ENCODE measurements at places on chromosomes 5 and 9.
A peak's percentile ranks its signal among the peaks of the same experiment; 100 is the strongest.

- no peak for DNase-seq
Observed at GRCh38 chr5:32842813-32843530, 131.9 kb downstream of the NPR3 start.

DNA sequence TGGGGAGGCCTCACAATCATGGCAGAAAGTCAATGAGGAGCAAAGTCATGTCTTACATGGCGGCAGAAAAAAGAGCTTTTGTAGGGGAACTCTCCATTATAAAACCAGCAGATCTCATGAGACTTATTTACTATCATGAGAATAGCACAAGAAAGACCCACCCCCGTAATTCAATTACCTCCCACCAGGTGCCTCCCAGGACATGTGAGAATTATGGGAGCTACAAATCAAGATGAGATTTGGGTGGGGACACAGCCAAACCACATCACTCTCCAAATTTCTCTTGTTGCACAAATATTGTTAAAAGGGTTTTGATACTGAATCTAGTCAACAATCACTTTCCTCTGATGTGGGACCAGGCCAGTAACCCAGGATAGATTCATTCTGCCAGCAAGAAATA lies 1176.1 kb downstream of the CDH9 start:
- no peak for DNase-seq

DNA sequence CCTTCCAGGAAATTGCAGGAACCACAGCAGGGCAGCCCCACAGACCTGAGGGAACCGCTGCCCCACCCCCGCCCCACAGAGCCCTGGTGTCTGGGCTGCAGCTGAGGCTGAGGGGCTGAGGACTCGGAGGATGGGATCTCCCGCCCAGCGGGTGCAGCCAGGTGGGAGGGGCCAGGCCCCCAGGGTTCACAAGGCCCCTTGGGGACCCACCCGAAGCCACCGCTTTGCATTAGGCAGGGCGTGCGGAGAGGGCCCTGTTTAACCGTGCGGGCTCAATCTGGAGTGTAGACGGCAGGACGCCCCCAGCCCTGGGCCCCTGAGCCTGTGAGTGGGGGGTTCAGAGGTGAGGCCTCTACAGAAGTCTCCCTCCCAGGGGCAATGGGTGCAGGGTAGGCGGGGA lies 10.8 kb downstream of the NOTCH1 start:
- DNase-seq: no peak

DNA sequence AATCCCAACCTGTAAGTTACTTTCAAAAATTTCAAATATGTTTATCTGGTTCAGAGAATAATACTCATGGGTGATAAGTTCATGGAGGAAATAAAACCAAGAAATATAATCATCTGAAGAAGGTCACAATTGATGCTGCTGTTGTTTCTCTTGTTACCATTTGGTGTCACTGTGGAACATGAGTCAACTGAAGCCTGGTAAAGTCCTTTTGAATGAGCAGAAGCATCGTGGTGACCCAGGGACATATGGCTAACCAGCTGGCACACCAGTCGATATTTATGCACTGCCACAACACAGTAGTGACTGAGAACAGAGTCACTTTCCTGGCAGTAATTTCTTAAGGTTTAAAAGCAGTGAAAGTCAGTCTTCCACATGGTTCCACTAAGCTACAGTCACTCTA lies 612.9 kb upstream of the TLE4 start:
- DNase-seq: no peak

- no peak for DNase-seq
Observed at GRCh38 chr5:103211576-103212561, 46.7 kb upstream of the MACIR start.

GRCh38 chr9:114029311-114030170 lies 48.6 kb downstream of the AMBP start:
- no peak for DNase-seq

- DNase-seq: no peak
Observed at GRCh38 chr9:93387791-93388190, 63.7 kb upstream of the FAM120A start.

DNA sequence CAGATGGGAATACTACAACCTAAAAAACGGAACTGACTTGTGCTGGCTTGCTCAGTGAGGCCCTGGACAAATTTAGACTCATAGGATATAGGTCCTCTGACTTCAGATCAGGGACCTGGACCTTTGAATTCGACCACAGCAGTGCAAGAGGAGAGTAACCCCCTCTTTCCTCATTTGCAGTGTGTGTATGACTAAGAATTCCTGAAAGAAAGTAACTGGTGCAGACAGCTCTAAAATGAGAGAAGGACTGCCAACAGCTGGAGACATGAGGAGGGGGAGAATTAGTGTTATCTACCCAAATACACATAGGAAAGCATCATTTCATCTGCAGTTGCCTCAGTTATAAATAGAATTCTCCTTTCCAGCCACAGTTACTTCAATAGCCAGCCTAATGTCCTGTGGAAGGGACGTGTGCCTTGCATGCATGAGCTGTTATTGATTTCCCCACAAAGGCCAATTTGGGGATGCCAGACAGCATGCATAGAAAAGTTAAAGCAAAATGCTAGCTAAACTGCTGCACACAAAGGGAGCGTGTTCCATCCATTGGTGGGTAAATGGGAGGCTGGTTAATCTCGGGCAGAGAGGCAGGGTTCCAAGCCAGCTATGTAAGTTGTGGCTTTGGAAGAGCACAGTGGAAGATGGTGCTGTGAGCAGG lies 442.7 kb downstream of the CDK5RAP2 start:
- DNase-seq: no peak

- no peak for DNase-seq
Observed at GRCh38 chr9:79357194-79357593, 214.6 kb upstream of the TLE4 start.

DNA sequence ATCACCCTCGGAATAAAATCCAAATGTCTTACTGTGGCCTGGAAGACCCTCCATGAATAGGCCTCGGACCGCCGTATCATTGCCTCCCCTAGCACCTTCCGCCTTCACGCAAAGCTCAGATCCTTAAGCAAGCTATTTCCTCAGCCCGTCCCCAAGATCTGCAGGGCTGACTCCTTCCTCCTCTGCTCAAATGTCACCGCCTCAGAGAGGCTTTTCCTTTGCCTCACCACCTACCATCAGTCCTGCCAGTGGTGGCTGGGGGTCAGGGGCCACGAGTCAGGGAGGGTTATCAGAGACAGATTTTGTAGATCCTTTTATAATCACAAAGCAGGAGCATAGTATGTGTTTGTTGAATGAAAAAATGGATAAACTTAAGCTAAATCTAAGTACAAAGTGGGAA lies 74.4 kb upstream of the KIF2A start:
- DNase-seq: no peak

- peak; percentile 25 for DNase-seq
Observed at GRCh38 chr5:44862808-44863207, 54.1 kb downstream of the MRPS30 start.

- no peak for DNase-seq
Observed at GRCh38 chr5:14197056-14197455, 53.9 kb downstream of the TRIO start.

- DNase-seq: no peak
Observed at GRCh38 chr5:131379723-131380122, 115.9 kb downstream of the CDC42SE2 start.

GRCh38 chr9:130235558-130236435 lies 29.8 kb upstream of the HMCN2 start:
- peak; percentile 25 for DNase-seq

DNA sequence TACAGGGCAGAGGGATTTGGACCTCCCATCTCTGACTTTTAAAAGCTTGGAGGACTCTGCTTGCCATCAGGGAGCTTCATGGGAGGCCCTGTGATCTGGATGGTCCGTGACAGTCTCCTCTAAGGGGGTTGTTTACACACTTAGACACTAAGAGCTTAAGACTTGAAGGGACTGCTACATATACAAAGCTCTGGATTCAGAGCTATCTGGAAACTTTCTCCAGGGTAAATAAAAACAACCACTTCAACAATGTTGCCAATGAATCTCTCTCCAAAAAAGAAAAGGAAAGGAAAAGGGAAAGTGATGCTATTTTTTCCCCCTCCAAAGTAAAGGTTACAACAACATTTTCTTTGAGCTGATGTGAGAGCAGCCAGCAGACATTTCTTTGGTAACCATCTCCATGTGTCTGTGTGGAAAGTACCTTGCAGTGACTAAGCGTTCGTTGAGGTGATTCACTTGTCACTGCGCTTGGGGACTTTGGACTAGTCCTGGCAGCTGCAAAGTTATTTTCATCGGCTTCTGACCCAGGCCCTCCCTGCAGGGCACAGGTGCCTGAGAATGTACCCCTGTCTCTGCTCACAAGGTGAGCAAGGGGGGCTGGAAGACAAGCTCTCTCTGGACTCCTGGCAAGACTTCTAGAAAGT lies 262.1 kb upstream of the KLF4 start:
- DNase-seq: no peak

GRCh38 chr9:83340451-83340850 lies 197.8 kb downstream of the FRMD3 start:
- DNase-seq: no peak

GRCh38 chr5:136043551-136043950 lies 14.8 kb downstream of the TGFBI start:
- DNase-seq: no peak

DNA sequence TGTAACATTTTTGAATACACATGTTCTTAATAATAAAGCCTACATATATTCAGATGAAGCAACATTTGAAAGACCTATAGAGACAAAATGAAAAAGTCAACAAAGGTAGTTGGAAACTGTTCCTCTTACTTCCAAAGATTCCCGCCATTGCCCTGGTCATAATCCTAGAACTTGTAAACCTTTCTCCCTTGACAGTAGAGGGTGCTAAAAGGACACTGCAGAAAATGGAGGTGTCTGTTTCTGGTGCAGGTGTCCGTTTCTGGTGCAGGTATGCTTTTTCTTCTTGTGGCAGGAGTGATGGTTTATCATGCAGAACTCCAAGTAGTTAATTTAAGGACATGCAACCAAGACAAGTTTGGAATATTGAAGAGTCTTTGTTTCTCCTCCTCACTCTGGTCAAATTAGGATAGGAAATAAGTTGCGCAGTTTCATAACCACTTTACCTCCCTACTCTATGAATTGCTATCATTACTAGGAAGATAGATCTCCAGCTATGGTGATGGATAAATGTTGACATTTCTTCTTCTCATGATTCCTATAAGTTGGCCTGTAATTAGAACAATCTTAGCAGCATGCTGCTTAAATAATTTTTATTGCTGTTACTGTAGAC lies 56.0 kb upstream of the FAM174A start:
- DNase-seq: no peak

GRCh38 chr9:136013524-136014034 lies 52.4 kb upstream of the UBAC1 start:
- DNase-seq: no peak

- peak; percentile 53 for DNase-seq
Observed at GRCh38 chr5:146291421-146292074, 47.1 kb upstream of the POU4F3 start.

DNA sequence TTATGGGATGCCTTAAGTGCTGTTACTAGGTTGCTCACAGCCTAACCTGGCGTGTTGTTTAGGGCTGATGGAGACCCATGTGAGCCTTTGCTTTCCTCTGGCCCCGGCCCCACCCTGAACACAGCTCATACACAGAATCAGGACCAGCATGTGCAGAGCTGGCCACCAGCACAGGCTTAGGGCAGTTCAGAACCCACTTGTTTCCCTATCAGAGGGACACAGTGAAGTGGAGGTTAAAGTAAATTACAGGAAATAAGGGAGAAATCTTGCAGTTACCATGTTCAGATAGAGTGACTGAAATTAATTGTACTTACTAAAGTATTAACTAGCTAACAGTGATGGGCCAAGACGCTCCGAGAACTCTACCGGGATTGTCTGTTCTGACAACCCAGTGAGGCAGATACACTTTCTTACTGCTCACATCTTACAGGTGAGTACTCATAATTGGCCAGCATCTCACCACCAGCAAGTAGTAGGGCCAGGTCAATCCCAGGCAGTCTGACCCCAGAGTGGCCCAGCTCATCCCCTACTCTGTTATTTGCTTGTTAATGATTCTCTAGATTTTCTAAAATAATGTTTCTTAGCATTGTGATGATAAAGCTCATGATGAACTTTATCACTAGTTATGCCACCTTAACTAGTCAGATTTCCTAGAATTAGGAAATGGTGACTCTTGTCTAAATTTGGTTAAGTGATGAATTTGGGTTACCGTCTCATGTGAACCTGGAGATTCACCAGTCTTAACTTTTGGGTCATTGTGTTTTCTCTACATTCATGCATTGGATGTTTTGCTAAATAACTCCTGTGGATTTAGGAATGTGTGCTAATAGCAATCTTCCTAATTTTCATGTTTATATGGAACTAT lies 15.4 kb downstream of the CCT5 start:
- no peak for DNase-seq

GRCh38 chr9:99822109-99822805 lies 572 bp downstream of the NR4A3 start:
- peak; percentile 63 for DNase-seq

DNA sequence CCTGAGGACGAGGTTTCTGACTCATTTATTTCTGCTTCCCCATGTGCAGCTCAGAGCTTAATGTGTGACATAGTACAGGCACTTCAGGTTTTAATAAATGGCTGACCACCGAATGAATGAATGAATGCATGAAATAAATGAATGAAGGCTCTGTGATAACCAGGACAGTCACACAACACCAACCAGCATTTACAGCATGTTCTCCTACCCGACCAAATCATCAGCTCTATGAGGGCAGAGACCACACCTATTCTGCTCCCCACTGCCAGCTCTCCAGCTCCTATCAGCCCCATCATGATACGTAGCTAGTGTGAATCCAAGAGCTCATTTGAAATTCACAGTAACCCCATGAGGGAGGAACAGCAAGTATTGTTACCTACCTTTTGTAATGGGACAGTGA lies 4.8 kb downstream of the TMOD1 start:
- DNase-seq: no peak

- no peak for DNase-seq
Observed at GRCh38 chr5:168974082-168974481, 326.9 kb downstream of the SLIT3 start.

GRCh38 chr5:89313804-89314588 lies 431.0 kb upstream of the MEF2C start:
- DNase-seq: peak; percentile 2

- no peak for DNase-seq
Observed at GRCh38 chr5:132207778-132208177, 19.9 kb downstream of the P4HA2 start.

GRCh38 chr9:36876056-36876455 lies 158.0 kb downstream of the PAX5 start:
- DNase-seq: no peak

- DNase-seq: no peak
Observed at GRCh38 chr5:137592317-137592716, 93.2 kb upstream of the SPOCK1 start.
